ENCODE measurements at places on chromosomes 2 and 18. TPM values are rescaled to one million over a fixed set of nuclear protein-coding genes. Genes with fewer than 3 reads are reported as not detected.

The ALS2 gene
- 7.8 TPM for polyA plus RNA-seq

The CHRNA1 gene
- polyA plus RNA-seq: 0.29 TPM

DNA sequence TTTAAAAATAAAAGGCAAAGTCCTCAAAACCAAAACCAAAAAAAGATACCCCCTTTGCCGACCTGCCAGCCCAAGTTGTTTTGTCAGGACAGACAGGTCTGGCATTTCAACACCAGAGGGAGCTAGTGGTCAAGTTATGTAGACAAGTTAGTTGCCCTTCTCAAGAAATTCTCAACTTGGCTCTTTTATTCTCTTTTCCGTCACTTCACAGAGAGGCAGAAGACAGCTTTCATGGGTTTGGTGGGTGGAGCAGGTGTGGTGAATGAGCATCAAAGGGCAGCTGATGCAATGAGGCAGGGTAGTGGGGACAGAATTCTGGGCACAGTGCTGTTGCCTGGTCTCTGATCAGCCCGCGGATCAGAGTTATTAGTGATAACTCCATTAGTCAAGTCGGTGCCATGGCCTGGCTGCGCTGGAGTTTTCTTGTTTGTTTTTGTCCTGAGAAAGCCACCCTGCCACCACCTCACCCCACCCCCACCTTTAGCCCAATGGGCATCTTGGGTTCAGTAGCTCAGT, 303.7 kb upstream of the EPAS1 start:
- DNase-seq: peak; percentile 83

DNA sequence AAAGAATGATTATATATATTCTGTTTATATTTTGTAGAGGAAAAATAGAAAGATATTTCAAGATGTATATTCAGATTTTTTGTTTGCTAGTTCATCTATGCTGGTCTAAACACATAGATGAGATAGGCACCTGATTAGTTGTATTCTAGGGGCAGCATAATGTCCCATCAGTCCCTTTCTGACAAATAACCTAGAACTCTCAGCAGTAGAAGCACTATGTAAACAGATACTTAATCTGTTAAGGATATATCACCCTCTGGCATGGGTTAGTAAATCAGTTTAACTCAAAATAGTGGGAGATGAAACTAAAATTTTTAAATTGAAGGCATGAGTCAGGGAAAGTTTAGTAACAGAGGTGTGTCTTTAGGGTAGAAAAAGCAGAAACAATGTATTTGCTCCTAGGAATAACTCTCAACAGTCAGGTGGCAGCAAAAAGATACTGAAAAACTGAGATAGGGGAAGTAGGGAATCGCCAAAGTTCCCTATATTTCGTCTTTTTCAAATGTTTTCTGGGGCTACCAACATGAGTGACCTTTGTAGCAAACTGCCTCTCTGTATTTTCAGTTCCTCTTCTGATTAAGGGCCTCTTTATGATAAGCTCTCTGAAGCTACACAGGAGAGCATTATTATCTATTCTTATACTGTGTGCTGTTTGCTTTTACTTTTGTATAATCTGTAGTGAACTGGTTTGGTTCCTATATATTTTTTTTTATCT, 5.7 kb downstream of the PPP1R1C start:
- DNase-seq: no peak

GRCh38 chr18:45166836-45167551, 448.3 kb upstream of the SLC14A2 start:
- no peak for DNase-seq

DNA sequence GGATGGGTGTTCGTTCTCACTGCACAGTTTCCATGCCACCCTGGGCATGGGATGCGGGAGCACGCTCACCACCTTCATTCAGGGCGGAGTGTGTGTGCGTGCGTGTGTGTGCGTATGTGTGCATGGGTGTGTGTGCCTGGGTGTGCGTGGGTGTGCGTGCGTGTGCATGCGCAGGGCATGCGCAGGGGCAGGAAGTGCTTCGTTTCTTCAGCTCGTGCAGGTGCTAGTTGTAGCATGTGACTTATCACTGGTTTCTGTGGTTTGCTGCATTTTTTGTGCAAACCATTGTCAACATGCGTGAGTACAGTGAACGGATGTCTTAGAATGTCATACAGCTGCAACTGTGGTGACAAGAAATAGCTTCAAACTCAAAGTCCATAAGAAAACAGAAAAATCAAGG, 179.5 kb downstream of the PTGR3 start:
- DNase-seq: no peak

DNA sequence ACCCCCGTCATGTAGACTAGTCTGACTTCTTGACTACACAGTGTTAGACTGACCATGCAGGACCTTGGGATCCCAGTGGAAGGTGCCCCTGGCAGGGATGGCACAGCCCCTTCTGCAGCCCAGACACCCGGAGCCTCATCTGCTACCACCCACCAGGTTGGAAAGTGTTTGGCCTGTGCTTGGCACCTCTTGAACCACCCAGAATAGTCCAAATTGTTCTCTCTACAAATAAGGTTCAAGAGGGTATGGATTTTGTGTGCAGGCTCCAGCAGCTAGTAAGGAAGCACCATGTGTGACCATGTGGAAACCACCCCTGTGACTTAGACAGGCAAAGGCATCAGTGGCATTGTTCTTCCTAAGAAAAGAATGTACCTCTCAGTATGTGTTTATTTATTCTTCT, 18.4 kb downstream of the L3MBTL4 start:
- no peak for DNase-seq

DNA sequence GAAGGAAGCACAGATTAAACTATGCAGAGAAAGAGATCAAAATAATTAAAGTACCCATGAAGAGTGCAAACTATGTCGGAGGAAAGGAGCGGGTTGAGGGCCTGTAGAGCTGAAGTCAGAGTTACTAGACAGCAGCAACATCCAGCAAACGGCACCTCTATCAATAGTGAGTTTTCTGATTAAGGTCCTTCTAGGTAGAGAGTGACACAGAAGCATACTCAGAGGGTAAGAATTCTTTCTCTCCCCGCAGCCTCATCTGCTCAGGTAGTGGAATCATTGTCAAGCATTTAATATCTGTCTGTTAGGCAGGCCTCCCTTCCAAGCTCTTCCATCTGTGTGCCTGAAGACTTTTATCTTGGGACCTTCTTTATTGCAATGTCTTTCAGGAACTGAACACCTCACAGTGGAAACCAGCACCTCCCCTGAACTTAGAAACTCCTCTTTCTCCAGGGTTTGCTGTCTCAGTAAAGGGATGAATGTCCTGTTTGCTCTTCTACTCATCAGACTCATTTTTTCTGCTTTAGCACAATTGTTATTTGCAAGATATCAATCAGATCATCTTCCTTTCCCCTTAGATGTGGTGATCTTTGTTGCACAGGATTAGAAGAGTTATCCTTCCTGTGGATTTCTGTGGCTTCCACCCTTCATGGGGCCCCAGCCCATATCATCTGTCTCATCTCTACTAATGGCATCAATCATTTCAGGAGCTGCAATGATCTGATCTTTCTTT, 28.8 kb downstream of the SP140 start:
- no peak for DNase-seq

DNA sequence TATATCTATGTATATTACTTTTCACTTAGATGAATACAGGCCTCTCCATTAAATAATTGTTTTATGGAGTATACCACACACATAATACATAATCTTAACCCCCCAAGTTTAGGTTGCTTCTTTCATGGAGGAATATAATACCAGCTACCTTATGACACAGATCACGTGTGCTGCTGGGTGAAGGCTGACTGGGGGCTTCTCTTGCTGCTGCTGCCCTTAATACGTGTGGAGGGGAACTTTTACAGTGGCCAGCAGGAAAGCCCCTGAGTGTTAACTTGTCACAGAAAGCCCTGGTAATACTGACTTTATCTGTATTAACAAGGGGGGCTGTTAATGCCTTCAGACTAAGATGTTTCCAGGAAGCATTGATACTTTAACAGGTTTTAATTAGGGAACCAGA, 63.1 kb downstream of the LAMA3 start:
- no peak for DNase-seq

- DNase-seq: peak; percentile 86
Measured at GRCh38 chr18:48446582-48447225, 37.5 kb upstream of the ZBTB7C start.

- no peak for DNase-seq
Measured at GRCh38 chr2:226885769-226886435, 50.0 kb downstream of the RHBDD1 start.

All from heart right ventricle (tissue), 16 donors.